Uterus (tissue), 4 donors: ENCODE measurements at places on chromosomes 7 and 10. TPM values are rescaled to one million over a fixed set of nuclear protein-coding genes. Genes with fewer than 3 reads are reported as not detected.

Gene RAPGEF5
- total RNA-seq, result 124 TPM

Gene ZCCHC24
- 41.8 TPM for total RNA-seq

Gene CCDC172
- not detected for total RNA-seq

Gene CYP2E1
- 1.5 TPM for total RNA-seq

Gene SEC61A2
- 23.0 TPM for total RNA-seq

Gene C10orf67
- not detected for total RNA-seq

Gene TMEM26
- 35.7 TPM for total RNA-seq

Gene CYP3A5
- total RNA-seq, result 4.4 TPM

Gene CHRM2
- total RNA-seq, result not detected

Gene CYP3A7
- total RNA-seq, result not detected

Gene SPAM1
- total RNA-seq, result not detected

GRCh38 chr10:90112681-90113080 lies 411.3 kb downstream of the KIF20B start:
- H3K36me3 ChIP-seq, result no peaks in the 10 kb centered on the region
- no peak for DNase-seq
- no peak overlapping the region for H3K4me3 ChIP-seq
- H3K4me1 ChIP-seq, result no peaks in the 10 kb centered on the region
- H3K27me3 ChIP-seq, result no peaks in the 10 kb centered on the region

- no peaks in the 10 kb centered on the region for H3K36me3 ChIP-seq
- no peaks in the 10 kb centered on the region for H3K4me1 ChIP-seq
- H3K27ac ChIP-seq, result no peak overlapping the region
- no peak for DNase-seq
- H3K4me3 ChIP-seq, result no peak overlapping the region
These were observed 112.5 kb upstream of the PRSS1 start for GRCh38 chr7:142636751-142637150.

DNA sequence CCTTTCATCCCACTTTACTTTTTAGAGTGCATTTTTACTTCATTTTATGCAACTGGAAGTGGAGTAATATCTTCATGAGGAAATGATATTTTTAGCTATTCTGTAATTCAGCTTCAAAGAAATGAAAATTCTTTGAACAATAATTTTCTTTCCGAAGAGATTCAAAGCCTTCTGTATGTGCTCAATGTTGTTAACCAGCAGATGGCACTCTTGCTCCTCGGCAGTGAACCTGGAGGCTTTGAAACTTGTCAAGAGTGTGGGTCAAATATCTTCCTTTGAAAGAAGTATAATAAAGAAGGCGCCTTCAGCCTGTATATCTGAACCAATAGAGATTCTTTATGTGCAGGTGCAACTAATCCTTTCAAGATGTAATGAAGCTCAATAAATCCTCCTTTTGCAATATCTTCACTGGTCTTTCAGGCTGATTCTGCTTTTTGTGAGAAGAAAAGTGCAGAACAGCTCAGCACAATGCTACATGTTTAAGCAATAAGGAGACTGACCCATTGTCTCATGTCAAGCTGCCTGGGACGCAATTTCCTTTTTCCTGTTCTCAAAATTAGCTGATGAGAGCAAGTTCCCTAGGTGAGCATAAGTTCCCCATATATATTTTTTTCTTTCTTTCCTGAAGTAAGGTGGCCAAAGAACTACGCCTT lies 258.4 kb downstream of the SEMA3A start:
- H3K4me3 ChIP-seq, result no peak overlapping the region
- no peaks in the 10 kb centered on the region for H3K36me3 ChIP-seq
- H3K4me1 ChIP-seq, result no peaks in the 10 kb centered on the region
- no peaks in the 10 kb centered on the region for H3K27me3 ChIP-seq

DNA sequence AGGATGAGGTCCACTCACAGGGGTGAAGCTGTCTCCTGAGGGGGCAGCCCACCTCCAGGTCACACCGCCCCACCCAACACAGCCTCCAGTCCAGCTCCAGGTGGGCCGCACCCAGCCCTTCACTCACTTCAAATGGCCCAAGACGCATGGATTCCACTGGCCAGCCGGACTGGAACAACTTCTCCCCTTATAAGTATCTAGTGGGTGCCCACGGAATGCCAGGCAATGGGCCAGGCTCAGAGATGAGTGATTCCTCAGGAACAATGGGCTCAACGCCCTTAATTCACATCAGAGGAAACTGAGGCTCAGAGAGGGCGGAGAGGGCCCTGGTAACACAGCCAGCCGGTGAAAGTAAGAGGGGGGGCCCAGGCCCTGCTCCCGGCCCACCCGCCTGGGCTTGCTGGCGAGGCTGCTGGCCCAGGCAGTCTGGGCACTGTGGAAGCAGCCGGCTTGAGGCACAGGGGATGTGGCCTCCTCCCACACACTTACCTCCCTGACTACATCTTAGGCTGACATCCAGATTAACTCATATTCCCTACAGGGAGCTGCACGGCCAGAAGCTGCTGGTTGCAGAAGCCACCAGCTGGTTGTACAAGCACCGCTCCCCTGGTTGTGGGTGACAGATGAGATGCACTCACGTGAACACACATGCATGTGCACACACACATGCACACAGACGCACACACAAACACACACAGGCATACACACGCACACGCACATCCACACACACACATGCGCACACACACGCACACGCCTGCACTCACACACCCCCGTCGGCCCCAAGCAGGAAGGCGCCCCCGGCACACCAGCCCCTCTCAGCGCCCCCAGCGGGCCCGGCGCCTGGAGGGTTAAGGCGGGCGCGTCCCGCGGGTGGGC lies 1.0 kb upstream of the FAM20C start:
- H3K27me3 ChIP-seq, result no peaks in the 10 kb centered on the region
- H3K4me1 ChIP-seq, result no peaks in the 10 kb centered on the region
- peak; percentile 70 for DNase-seq
- H3K36me3 ChIP-seq, result no peaks in the 10 kb centered on the region

- H3K4me3 ChIP-seq, result no peak overlapping the region
- H3K27me3 ChIP-seq, result no peaks in the 10 kb centered on the region
- H3K27ac ChIP-seq, result peak overlapping the region; percentile 73
- no peak for DNase-seq
- no peaks in the 10 kb centered on the region for H3K36me3 ChIP-seq
These were observed 127.6 kb downstream of the NEURL1 start for GRCh38 chr10:103620891-103621782.

- H3K27ac ChIP-seq, result no peak overlapping the region
- no peak overlapping the region for H3K4me3 ChIP-seq
- H3K27me3 ChIP-seq, result no peaks in the 10 kb centered on the region
- no peaks in the 10 kb centered on the region for H3K4me1 ChIP-seq
- DNase-seq, result no peak
- no peaks in the 10 kb centered on the region for H3K36me3 ChIP-seq
These were observed 32.3 kb downstream of the NOD1 start for GRCh38 chr7:30446266-30446665.

- no peaks in the 10 kb centered on the region for H3K27me3 ChIP-seq
- H3K4me3 ChIP-seq, result no peak overlapping the region
- H3K36me3 ChIP-seq, result no peaks in the 10 kb centered on the region
- peak overlapping the region; percentile 82 for H3K27ac ChIP-seq
These were observed 178.7 kb downstream of the TNS3 start for GRCh38 chr7:47402941-47403866.

DNA sequence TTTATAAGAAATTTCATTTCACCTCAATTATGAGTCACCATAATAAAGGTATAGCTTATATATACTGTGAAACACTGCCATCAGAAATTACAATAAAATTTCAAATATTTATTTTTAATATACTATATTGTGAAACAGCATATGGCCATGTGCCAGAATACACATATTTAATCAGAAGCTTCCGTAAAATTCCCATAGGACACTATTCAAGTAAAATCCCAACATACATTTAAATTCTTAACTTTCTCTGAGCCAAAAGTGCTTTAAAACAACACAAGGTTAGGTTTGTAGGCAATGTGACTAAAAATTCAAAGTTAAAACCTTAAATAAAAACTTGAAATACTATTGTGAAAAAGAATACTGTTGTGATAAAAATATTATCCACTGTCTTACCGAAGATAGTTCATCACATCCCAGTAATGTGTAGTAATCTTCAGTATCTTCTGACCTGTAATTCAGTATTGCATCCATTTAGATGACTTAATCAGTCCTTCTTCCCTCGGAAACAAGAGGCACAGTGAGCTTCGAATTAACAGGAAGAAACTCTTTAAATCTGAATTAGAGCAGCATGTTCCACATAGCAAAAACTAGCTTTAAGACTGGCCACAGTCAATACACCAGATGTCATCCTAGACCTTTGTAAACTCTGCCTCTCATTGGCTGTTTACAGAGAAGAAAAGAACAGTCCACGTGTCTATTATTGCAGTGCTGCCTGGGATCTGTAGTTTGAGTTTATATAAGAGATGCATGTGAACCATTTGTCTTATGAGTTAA lies at the start of gene DNAJC12:
DNAJC12 (minus strand) TSS at position 648 of the 774 bp plus-strand sequence; CDS start at position 471, 177 bp downstream.
- peak; percentile 32 for DNase-seq
- H3K4me1 ChIP-seq, result no peaks in the 10 kb centered on the region
- H3K27me3 ChIP-seq, result no peaks in the 10 kb centered on the region
- no peaks in the 10 kb centered on the region for H3K36me3 ChIP-seq
- peak within 1 kb of the TSS; percentile 34 for H3K27ac ChIP-seq

DNA sequence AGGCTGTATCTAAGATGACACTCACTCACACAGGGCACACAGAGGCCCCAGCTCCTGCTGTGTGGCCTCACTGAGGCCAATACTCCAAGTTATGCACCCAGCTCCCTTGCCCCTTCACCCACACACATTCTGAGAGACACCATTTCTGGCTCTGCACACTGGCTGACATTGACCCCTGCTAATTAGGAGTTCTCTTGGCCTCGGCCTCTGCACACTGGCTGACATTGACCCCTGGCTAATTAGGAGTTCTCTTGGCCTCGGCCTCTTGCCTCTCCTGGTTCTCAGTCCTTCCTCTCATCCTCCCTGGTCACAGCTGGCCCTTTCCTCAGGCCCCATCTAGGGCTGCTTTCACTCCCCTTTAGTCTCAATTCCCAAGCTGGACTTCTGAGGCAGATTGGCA lies 97.3 kb downstream of the GRID1 start:
- H3K4me1 ChIP-seq, result no peaks in the 10 kb centered on the region
- no peak overlapping the region for H3K4me3 ChIP-seq
- no peak overlapping the region for H3K27ac ChIP-seq
- H3K27me3 ChIP-seq, result no peaks in the 10 kb centered on the region
- DNase-seq, result peak; percentile 1
- no peaks in the 10 kb centered on the region for H3K36me3 ChIP-seq

GRCh38 chr7:29442146-29442545 lies 121.5 kb upstream of the PRR15 start:
- no peak for DNase-seq

DNA sequence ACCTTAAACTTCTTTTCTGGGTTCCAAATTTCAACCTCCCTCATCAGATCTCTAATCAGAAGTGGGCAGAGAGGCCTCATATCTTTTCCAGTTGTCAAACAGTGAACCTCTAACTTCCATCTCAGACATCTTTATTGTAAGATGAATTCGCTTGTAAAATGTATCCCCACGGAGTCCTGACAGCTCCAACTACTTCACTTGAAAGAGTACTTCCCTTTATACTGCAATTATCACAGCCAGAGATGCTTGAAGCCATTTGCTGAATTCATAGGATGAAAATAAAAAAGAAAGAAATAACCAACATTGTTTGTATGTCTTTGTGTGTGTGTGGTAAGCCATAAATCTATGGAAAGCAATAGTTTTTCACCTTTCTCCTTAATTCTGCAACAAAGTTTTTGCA lies 175.2 kb downstream of the GRM3 start:
- H3K4me1 ChIP-seq, result no peaks in the 10 kb centered on the region
- no peaks in the 10 kb centered on the region for H3K27me3 ChIP-seq
- H3K4me3 ChIP-seq, result no peak overlapping the region
- no peaks in the 10 kb centered on the region for H3K36me3 ChIP-seq
- no peak overlapping the region for H3K27ac ChIP-seq

- H3K27me3 ChIP-seq, result no peaks in the 10 kb centered on the region
- DNase-seq, result no peak
- no peak overlapping the region for H3K4me3 ChIP-seq
- H3K36me3 ChIP-seq, result no peaks in the 10 kb centered on the region
- no peak overlapping the region for H3K27ac ChIP-seq
These were observed 304.6 kb downstream of the KLF6 start for GRCh38 chr10:3480281-3480989.
